ENCODE measurements at places on chromosomes 1 and 21.

DNA sequence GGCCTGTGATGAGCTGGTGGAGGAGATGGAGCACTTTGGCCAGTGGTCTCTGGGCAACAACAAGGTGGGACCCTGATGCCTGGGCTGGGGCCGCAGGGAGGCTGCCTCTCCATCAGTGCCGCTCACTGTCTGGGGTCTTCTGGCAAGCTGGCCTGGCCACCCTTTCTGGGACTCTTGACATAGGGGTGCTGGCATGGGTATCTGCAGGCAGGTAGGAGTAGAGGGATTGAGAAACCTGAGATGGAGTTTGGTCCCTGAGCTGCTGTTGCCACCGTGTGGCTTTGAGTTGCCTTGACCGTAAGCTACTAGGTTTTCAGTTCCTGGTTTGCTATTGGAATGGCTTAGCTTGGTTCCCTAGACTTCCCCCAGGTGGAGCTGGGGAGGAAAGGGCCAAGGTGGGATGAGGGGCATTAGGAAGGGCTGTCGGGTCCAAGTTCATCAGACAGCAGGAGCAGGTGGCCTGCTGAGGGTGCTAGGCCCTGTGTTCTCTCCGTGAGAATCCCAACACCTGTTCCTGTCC, 13.2 kb upstream of the MFN2 start:
- no peak for DNase-seq

- DNase-seq: no peak
Measured at GRCh38 chr1:85116856-85117255, 68.6 kb upstream of the MCOLN3 start.

GRCh38 chr1:232792949-232793348, 12.3 kb upstream of the MAP10 start:
- DNase-seq: no peak

GRCh38 chr1:7493711-7494454, 277.2 kb upstream of the VAMP3 start:
- DNase-seq: no peak

- no peak for DNase-seq
Measured at GRCh38 chr1:228314315-228314657, 92.3 kb downstream of the TRIM11 start.

DNA sequence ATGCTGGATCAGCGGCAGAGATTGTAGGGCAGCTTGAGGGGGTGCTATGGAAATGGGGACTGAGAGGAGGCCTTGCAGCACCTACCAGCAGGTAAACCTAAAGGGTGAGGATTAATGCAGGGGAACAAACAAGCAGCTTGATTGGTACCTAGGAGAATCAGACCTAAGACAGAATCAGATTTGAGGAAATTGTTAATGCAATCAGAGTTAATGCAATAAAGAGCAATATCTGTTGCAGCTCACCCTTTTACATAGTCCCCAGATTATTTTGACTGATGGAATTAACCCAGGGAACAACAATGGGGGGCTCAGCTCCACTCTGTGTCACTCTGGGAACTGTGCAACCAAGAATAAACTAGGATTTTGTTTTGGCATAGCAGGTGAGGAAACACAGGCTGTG, 64.5 kb downstream of the ZC3H11B start:
- no peak for DNase-seq

GRCh38 chr1:18926315-18927081, 24.1 kb upstream of the ALDH4A1 start:
- peak; percentile 93 for DNase-seq

DNA sequence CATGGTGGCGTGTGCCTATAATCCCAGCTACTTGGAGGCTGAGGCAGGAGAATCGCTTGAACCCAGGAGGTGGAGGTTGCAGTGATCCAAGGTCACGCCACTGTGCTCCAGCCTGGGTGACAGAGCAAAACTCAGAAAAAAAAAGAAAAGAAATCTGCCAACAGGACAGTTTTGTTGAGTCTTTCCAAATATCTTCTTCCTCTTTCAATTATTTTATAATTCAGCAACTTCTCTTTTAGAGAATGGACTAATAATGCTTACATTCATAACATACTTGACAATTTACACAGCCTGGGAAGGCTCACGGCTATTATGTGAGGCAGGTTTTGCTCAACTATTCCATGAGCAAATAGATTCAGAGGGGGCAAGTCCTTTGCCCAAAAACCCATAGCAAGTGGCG, 18.1 kb downstream of the CNR2 start:
- no peak for DNase-seq

DNA sequence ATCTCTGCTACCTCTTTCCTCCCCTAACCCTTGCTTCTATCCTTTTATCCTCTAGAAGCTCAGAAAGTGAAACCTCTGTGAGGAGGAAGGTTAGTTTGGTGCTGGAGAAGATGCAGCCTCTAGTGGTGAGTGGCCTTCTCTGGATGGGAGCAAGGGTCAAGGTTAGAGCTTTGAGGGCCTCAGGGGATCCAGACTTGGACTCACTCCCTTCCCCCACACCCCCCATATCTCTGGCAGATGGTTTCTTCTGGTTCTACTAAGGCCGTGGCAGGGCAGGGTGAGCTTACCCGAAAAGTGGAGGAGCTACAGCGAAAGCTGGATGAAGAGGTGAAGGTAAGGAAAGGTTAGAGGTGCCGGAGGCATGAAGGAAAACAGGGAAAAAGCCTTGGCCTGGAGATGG, 9.2 kb downstream of the CGN start:
- DNase-seq: no peak

DNA sequence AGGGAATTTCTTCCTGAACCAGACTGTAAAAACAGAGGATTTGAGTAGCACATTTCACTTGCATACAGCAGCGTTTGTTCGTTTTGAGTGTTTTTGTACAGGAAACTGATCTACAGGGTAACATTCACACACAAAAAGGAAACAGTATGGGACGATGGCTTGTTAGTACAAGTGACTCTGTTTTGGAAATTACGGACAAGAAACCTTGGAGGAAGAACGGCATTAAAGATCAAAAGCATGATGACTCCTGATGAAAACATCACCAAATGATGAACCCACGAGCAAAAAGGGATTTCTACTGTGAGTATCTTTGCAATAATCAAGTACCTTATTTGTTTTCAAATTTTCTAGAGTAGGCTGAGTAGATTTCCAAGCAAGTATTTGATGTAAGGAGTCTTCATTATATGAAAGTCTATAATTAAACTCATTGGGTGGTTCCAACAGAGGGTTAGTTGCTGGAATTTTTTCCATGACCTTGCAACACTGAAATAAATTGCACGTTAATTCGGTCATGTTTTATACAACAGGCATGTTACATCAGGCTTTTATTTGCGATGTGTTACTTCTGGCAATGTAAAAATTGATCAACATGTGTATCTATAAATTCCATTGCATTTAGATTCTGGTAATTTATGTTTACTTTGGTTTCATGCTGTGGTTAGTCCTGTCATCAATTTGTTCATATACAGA, 76.7 kb upstream of the KCNK2 start:
- DNase-seq: no peak

DNA sequence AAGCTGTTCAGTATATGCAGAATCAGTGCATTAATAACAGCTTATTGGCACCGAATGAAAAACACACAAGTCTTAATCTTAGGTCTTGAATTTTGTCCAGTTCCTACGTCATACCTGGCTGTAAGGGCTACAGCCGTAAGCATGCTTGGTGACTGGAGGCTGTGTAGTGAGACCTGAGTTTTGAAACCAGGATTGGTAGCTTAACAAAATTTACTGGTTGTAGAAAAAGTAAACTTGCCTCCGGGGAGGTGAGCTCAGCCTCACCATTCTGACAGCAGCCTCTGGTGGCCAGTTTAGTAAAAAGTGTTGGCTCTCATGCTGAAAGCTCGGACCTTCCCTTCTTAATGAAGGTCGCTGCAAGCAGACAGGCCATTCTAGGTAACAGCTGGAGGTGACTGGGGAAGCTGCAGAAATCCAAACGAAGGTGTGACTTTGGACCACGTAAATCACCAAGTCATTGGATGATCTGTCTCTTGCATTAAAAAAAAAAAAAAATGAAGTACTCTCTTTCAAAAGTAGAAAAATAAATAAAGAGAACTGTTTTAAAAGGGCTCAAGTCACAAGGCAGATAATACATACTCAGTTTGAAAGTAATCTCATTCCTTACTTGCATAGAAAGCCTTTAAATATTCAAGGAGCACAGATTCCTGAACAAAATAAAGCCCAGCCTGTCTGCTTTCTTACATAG, 48.9 kb downstream of the HLCS start:
- DNase-seq: peak; percentile 35

- DNase-seq: no peak
Measured at GRCh38 chr1:231317306-231318014, 20.2 kb downstream of the EXOC8 start.

GRCh38 chr1:168304865-168305264, 24.2 kb downstream of the TBX19 start:
- no peak for DNase-seq

- peak; percentile 68 for DNase-seq
Measured at GRCh38 chr1:235642011-235642942, 7.3 kb downstream of the GNG4 start.
